Right cardiac atrium (tissue), 5 donors: ENCODE measurements at places on chromosomes 6 and 20. TPM values are rescaled to one million over a fixed set of nuclear protein-coding genes. Genes with fewer than 3 reads are reported as not detected.

- no peak for DNase-seq
Observed at GRCh38 chr6:25302151-25302550, 23.0 kb downstream of the CARMIL1 start.

DNA sequence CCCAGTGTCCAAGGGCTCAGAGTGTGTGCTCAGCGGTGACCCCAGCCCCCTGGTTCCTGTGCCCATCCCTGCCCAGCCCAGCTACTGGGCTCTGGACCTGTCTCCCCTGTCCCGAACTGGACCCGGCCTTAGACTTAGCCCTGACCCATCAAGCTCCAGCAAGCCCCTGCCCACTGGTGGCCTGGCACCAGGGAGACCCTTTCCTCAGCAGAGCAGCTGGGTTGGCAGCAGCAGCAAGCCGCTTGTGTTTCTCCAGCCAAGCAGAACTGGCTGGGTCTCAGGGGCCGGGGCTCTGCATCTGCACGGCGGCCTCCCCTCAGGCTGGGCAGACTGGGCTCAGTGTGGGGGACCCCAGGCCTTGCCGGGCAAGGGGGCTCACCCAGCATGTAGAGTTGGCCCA, 801 bp downstream of the SPDEF start:
- no peak for DNase-seq

DNA sequence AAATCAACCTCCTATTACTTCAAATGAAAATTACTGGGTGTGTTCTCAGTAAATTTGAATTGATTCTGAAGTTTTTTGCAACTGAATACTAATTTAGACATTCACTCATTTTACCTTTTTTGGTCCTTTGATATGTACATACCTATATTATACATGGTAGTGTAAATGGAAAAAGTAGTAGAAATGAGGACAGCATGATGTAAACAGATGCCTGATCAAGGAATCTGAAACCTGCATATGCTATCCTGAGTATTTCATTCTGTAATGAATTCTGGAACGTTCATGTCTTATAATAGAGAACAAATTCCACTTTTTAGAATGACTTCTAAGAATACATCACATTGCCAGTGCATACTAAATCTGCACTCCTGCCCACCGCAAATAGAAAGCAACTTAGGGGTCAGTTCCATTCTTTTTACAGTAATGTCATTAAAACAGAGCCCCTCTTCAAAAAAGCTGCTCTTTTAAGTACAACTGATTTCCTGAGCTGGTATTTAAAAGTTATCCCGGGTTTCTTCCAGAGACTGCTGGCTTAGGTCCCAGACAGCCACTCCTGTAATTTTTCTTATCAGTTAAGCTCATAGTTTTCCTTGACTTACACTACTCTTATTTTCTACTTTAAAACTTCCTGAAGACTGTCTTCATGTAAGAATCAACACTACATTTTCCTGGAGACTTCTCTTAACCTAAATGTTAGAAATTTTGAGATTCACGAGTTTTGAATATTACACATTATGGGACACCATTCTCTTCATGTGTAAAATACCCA, 48.4 kb downstream of the MAP3K7 start:
- no peak for DNase-seq

DNA sequence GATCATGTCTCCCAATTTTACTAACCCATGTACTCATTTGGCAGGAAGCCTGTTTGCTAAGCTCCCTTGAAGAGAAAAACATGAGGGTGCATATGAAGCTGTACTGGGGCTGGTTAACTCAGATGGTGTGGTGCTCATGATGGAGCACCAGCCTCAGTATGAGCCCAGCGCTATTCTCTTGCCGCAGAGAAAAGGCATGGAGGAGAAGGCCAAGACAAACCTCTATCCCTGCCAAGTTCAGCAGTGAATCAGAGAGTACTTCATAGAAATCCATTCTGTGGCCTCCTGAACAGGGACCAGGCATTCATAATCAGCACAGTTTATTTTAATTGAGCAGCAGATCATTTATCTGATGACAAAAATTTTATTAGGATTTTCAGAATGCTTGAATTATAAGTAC, 398.1 kb downstream of the LMBRD1 start:
- DNase-seq = no peak

- no peak for DNase-seq
Observed at GRCh38 chr6:165762876-165763275, 99.8 kb upstream of the PDE10A start.

The HAO1 gene
- not detected for polyA plus RNA-seq

DNA sequence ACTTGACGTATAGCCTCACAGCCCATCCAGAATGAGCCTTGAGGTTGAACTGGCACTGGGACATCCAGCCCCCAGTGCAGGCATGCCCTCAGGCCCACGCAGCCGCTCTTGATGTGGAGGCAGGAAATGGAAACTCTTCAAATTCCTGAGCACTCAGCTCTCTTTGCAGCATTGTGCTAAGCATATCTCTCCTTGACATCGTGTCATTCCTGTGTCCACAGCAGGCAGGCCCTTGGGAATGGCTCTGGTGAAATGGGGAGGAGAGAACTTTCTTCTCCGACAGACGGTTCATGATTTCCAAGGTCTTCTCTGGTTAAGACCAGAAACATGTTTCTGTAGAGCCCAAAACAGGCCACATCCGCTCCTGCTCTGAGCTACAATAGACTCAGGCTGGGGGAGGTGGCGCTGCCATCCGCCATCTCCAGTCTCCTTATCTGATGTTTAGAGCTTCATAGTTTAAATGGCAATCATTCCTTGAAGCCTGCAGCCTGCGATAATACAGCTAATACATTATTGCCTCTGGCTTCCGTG, 248.8 kb downstream of the CDH4 start:
- no peak for DNase-seq
